ENCODE measurements at places on chromosomes 13 and 19.
A peak's percentile ranks its signal among the peaks of the same experiment; 100 is the strongest.

GRCh38 chr13:26716984-26717383, 43.6 kb downstream of the GPR12 start:
- DNase-seq = no peak

DNA sequence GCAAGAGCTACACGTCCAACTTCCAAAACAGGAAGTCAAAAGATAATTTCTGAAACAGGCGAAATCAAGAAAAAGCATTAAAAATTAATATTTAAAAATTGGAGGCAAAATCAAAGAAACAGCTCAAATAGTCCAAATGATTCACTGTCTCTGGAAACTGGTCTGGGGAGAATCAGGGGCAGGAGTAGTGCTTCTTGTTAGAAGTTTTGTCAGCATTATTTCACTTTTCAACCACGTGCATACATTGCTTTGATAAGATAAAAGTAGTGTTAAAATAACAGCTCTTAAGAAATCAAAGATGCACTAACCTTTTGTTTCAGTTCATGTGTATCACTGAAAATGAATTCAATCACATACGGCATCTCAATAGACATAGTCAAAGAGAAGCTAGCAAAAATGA, 53.8 kb downstream of the PARP4 start:
- DNase-seq = no peak

- no peak for DNase-seq
These were observed 70.8 kb downstream of the SHISA2 start for GRCh38 chr13:25981060-25981459.

GRCh38 chr19:5561559-5561958, 6.2 kb downstream of the TINCR start:
- no peak for DNase-seq

- no peak for DNase-seq
These were observed 260.6 kb downstream of the ATP8A2 start for GRCh38 chr13:25632166-25632888.

DNA sequence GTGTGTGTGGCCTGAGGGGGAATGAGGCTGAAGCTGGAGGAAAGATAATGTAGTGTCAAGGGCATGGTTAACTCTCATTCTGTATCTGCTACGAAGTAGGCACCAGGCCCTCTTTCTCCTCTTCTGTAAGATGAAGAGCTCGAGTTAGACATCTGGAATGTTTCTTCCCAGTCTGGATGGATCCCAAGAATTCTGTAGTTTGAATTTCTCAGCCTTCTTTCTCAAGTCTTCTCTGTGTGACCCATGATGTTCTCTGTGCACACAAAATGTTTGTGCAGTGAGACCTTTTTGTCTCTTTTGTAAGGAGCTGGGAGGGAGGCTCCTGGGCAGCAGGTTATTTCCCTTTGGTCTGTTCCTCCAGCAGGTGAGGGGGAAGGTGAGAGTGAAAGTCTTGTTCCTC, 13.7 kb downstream of the FGF9 start:
- DNase-seq = no peak

DNA sequence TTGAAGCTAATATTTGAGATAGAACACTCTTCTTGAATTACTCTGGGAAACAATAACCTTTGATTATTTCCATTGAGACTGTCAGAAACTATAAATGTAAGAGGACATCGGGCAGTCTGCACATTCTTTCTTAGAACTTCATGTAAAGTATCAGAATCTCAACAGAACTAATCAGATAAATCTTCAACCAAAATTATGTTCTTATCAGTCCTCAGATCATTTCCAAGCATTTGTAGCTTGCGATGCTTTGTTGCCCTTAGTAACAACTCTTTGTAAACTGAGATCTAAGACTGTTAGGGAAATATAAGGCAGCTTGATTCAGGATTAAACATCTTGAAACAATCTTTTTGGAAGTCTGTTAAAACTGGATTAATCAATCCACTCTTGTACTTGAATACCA, 70.3 kb downstream of the FNDC3A start:
- DNase-seq = no peak

- DNase-seq = peak; percentile 16
These were observed 20.6 kb upstream of the USP29 start for GRCh38 chr19:57099199-57099661.

- no peak for DNase-seq
These were observed 72.9 kb upstream of the NPAS1 start for GRCh38 chr19:46946611-46947238.

GRCh38 chr13:26475176-26476110, 82.0 kb upstream of the WASF3 start:
- DNase-seq = no peak

- no peak for DNase-seq
These were observed 26.2 kb downstream of the TMEM161A start for GRCh38 chr19:19111967-19112580.

Measured in iPS DF 6.9 (cell line).